Left lung (tissue), 14 donors: ENCODE measurements at places on chromosomes 4 and X. TPM values are rescaled to one million over a fixed set of nuclear protein-coding genes. Genes with fewer than 3 reads are reported as not detected.

KLB gene
- 0.51 TPM for polyA plus RNA-seq

TEC gene
- polyA plus RNA-seq = 7.2 TPM

CLDN22 gene
- polyA plus RNA-seq = not detected

- DNase-seq = peak; percentile 41
Measured at GRCh38 chr4:143207555-143207954, 22.8 kb downstream of the USP38 start.

GRCh38 chrX:68684291-68684918 is 36.9 kb downstream of the STARD8 start:
- peak; percentile 74 for DNase-seq

GRCh38 chrX:35456891-35457290 is 341.3 kb upstream of the MAGEB16 start:
- no peak for DNase-seq

DNA sequence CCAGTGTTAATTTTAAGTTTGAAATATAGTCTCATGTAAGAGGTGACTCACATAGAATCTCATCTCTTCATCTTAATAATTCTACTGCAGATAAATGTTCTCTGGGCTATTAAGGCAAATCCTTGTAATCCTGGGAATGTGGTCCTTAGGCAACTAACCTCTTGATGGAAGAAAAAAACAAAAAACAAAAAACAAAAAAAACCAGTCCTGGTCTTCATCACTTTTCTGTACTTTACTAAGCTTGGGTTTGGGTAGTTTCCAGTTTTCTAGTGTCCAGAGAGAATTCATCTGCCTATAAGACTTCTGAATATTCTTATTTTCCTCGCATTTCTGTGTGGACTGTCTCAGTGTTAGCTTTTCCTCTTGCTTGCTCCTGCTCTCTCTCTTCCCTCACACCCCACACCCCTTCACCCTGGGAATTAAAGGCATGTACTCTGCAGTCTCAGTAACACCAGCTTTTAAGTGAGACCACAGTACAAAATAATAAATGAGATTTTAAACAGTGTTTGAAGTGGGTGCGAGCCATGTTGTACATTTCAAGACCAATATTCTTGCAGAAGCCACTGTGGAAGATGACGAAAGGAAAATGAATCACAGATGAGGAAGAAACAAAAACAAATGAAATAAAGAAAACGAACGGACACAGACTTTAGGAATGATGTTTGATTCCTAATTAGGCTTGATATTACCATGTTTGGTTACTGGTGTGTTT is 51.7 kb downstream of the HAND2 start:
- no peak for DNase-seq

DNA sequence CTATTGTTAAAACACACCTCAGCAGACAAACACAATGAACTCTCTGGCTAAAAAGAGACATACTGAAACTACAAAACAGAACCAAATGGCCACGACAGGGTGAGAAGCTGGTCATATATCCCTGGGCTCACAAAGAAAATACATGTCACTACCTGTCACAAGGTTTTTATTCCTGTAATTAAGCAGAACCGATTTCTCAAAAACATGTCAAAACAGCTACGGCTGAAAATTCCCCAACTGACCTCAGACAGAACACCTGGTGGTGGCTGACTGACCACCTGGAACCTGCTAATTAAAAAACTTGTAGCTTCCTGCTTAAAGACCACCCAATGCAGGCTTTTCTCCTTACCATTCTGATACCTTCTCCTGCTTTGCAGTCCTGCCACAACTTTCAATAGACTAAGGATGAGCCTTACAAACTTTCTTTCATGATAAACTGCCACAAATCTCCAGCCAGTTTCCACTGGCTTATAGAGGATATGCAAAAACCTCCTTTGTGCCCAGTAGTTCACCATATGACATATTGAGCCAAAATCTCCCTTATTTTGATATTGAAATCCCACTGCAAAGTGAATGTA is 571.9 kb downstream of the SPOCK3 start:
- no peak for DNase-seq

DNA sequence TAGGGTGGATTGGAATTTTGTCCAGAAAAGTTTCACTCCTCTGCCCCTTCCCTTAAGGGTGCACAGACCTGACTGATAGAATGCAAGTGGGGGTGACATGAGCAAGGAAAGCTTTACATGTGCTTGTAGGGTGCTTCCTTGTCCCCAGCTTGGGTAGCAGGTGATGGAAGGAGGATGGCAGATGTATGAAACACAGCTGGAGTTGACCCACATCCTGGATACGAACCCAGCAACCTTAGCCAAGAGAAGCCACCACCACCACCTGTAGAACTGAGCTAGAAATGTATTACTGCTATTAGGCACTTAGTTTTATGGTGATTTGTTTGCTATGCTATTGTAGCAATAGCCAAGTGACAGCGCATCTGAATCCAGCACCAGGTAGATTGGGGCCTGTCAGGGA is 227.4 kb downstream of the HS3ST1 start:
- DNase-seq = no peak

GRCh38 chrX:130351567-130351966 is 11.8 kb downstream of the SLC25A14 start:
- no peak for DNase-seq

GRCh38 chr4:44368413-44369167 is 80.0 kb downstream of the KCTD8 start:
- DNase-seq = no peak

DNA sequence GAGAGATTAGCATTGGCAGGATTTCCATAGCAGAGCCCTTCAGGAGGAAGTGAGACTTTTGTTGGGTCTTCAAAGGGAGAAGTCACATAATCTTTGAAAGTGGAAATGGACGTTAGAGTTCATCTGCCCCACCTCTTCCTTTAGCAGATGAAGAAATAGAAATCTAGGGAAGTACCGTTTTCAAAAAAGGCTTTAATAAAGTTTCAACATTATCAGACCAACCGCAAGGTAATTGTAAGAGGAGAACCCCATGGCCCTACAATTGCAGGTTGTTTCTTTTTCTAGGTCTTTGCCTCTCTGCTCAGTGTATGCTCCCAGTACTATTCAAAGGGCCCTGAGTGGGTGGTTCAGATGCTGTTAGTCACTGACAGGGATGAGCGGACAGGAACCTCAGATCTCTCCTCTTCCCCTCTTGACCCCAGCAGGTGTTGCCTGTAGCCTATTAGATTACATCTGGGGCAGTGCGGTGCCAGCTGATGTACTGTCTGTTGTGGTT is 48.6 kb upstream of the AP1S2 start:
- DNase-seq = no peak
